Fibroblast of lung (primary cell): ENCODE measurements at places on chromosomes 4 and X. TPM values are rescaled to one million over a fixed set of nuclear protein-coding genes. Genes with fewer than 3 reads are reported as not detected.

DNA sequence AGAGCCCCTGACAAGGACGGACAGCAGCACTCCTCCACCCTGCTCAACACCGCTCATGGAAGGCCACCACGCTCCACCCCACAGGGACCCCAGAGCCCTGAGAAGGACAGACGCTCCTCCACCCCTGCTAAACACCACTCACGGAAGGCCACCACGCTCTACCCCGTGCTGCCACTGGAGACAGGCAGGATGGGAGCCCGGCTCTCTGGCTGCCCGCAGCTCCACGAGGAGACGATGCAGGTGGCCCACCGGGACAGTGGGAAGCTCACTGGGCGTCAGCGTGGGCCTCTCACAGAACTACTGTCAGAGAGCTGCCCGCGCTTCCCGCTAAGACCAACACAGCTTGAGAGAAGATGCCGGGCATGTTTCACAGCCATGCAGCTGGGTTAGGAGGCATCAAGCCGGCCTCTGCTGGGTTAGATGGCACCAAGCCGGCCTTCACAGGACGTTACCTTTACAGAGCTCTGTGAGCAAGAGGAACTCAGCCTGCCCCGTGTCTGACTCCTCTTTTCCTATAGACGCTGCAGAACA, 20.8 kb downstream of the GAK start:
- DNase-seq: no peak

CXorf49 gene
- total RNA-seq: not detected in 2 replicates

GRCh38 chr4:72602396-72603376, 33.7 kb upstream of the ADAMTS3 start:
- DNase-seq: no peak

- no peak for DNase-seq
These were observed 1.2 kb downstream of the TLL1 start for GRCh38 chr4:165874072-165874790.

SLC49A3 gene
- total RNA-seq: 3.9 and 5.1 TPM in 2 replicates

DNA sequence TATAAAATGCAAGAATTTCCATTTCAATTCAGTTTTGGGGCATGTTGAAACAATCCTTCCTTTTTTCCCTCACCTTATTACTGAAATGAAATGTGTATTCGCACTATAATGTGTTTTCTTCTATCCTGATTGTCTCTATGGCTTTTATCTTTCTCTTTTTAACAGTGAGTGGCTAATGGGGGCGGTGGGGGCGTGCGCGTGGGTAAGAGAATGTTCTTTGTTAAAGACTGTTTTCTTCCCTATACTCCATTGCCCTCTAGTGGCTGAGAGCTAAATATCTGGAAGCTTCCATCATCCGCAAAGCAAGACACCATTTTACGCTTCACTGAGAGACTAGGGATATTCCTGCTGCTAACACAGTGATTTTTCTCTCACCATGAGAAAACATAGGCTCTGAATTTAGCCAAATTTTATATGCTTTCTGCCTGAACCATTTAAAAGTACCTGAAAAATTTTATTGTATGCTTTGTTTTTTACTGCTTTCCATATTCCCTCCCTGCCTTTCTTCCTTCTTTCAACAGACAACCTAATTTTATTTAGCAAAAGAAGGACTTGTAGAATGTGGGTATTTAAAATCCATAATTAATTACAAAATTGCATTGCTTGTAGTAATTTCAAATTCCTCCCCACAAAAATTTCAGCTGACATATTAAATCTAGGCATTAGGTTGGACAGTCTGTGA, 194.0 kb downstream of the GASK1B start:
- DNase-seq: peak; percentile 68
